ENCODE measurements at places on chromosomes 7 and 10.

DNA sequence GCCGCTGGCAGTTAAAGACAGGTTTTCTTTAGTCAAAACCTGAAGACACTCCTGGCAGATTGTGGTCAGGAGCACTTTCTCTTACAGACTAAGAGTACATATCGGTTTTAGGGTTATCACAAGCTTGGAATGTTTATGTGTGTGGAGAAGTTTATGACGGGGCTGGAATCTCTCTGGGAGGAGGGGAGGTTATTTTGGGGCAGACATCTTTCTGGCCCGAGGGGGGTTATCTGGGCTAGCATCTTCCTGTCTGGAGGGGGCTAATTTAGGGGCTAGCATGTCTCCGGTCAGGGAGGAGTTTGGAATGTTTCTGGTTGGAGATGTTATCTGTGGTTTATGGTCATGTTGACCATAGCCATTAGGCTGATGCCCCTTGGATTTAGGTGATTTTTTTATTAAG lies 141.2 kb upstream of the KIF5B start:
- DNase-seq, result no peak

DNA sequence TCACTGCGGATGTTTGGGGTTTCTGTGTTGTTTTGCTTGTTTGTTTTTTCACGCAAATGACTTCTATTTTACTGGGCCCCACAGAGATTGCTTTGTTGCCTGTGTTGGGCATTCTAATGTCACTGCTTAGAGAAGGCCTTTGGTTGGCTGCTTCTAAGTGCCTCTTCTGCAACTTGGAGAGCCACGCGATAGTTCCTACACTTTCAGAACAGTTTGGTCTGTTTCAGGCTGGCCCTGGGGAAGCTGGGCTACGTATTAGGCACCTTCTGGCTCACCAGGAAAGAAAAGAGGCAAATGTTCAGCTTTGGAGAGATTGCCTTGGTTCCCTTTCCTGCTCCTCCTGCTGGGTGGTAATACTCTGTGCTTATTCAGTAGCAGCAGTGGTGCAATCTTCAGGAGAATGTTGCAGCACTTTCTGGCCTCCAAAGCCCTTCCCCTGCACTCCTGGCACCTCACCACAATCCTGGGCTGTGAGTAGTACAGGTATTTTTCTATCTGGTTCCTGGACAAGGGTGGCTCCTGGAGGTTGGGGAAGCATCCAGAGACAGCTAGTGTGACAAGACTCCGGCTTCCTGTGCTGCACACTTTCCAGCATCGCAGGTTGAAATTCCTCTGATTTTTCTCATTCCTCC lies 1.2 kb downstream of the ANTXRL start:
- no peak for DNase-seq

DNA sequence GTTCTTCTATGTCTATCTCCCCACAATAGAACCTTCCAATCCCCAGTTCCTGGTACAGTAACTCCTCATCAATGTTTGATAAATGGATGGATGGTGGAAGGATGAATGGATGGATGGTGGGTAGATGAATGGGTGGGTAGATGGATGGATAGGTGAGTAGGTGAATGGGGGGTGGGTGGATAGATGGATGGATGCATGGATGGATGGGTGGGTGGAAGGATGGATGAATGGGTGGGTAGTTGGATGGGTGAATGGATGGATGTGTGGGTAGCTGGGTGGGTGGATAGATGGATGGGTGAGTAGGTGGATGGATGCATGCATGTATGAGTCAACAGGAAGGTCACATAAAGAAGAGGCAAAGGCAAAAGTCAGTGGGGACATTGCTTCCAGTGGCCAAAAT lies 116.8 kb downstream of the GRID1 start:
- DNase-seq, result no peak

GRCh38 chr7:84009051-84009450 lies 185.5 kb downstream of the SEMA3A start:
- no peak for DNase-seq

DNA sequence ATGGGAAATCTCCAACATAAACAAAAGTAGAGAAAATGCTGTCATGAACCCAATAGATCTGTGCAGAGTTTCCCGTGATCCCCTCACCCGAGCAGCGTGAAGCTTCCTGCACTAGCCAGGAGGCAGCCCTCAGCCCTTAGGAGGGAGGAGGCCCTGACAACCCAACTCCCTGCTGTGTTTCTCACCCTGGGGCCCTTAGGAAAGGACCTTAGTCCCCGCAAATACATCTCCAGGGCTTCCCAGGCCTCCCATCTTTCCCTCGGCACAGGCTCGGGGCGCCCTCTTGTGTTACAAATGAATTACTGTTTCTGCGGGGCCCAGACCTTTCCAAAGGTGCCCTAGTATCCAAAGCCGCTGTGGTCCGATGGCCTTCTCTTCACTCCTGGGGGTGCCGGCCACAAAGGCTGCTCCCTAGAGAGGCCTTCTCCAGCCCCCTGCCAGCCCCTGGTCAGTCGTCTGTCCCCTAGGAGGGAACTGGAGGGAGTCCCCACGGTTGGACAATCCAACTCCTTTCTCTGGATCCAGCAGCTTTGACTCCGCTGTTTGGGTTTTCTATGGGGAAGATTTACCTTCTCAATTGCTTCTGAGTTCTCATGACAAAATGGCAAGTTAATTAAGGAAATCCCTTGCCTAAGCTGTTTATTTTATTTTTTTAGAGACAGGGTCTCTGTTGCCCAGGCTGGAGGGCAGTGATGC lies 49.9 kb upstream of the SH2B2 start:
- DNase-seq, result no peak

GRCh38 chr10:46198516-46198915 lies 88.3 kb upstream of the ANTXRL start:
- DNase-seq, result no peak

DNA sequence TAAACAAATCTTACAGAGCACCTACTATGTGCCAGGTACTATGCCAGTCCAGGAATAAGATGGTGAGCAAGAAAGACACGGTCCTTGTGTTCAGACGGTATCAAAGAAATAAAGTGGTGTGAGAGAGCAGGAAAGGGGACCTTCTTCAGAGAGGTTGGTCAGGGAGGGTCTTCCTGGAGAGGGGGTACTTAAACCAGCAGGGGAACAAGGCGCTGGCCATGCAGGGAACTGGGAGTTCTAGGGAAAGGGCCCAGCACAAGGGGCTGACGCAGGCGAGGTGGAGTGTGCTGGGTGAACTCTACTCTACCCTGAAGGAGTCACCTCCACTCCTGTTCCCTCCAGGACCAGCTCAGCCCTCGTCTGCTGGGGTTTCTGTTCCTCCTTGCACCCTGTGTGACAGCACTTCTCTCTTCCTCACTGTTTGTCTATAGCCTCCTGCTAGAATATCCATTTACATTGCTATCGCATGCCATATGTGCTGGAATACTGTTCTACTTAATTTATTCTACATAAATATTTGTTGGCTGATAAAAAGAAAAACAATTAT lies 73.5 kb downstream of the AOAH start:
- DNase-seq, result no peak

GRCh38 chr7:139887992-139888481 lies 59.0 kb downstream of the TBXAS1 start:
- no peak for DNase-seq

GRCh38 chr10:3224241-3224640 lies 51.7 kb upstream of the PITRM1 start:
- DNase-seq, result no peak

DNA sequence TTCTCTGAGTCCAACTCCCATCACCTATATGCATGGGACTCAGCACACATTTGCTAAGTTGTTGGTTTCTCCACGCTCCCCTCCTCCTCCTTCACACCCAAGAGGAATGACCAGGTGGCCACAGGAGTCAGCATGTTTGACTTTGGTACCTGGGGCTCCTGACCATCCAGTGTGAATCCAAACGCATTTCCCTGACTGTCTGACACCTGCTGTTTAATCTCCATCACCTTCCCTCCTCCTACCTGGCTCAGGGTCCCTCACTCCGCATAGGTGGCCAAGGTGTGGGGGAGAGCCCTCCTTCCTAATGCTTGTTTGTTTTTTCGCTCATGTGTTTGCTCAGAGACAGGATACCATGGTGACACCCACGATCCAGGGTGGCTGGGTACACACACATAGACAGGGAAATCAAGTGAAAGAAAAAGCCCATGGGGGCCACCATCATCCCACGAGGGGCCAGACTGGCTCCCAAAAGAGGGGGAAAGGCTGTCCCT lies 194.9 kb downstream of the KCNMA1 start:
- DNase-seq, result no peak

DNA sequence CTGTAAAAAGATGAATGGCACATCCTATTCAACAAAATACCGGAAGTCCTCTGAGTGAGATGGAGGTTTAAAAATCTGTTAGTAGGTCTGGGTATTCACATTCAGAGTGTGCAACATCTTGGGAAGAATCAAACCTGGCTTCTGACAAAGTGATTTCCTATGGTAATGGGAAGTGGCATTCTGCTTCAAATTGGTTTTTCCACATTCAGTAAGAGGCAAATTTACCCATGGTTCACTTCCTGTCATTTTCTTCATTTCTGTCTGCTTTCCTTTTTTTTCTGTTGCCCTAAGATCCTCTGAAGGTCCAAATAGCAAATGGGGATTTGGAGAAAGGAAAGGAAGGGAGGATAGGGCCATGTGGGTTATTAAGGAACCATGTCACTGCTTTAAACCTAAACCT lies 218.3 kb downstream of the DOCK4 start:
- no peak for DNase-seq

DNA sequence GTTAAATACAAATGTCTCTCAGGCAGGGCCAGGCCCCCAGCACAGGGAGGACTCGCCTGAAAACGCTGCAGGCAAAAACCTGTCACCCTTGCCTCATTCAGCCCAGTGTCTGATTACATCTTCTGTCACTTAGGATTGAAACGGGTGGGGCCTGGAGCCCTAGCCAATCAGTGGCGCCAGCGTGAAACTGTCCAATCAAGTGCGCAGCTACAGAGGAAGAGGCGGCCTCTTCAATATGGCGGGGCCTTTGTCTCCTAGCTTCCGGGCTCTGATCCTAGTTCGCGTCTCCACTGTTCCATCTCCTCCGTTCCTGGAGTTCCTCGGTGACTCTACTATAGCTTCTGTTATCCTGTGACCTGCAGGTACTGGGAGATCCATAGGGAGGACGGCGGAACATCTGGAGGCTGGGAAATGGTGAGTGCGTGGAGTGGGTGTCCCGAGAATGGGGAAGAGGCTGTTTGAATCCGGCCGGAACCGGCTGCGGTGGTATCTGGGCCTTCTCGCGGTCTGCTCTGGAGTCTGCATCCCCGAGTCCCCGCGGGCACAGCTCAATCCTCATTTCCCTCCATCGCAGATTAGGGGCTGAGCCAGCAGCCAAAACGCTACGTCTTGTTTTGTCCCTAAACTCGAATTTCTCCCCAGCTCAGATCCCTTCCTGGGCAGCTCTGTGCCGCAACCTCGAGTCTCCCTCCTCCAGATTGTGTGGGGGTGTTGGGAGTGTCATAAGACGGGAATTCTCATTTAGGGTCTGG lies at the start of gene ZNF736:
Gene ZNF736, plus strand, starts transcription at position 222 of the 752 bp plus-strand sequence. Its CDS starts 190 bp downstream, at position 412.
- peak; percentile 88 for DNase-seq

GRCh38 chr10:6951732-6952131 lies 371.7 kb upstream of the PRKCQ start:
- DNase-seq, result no peak

DNA sequence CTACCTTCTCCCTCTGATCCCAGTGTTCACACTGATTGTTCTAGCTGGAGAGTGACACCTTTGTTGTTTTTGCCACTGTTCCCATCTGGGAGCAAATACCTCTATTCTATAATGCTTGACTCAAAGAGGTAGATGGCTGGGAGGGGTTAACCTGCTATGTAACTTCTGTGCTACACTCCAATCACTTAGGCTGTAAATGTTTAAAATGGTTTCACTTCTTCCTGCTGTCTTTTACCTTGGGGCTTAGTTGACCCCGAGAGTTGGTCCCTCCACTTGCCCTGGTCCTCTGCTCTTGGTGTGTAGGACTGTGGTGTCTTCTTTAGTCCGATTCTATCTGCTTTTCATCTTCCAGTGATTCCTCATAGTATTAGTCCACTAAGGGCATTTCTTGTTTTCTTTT lies 22.3 kb downstream of the KLHDC10 start:
- no peak for DNase-seq

DNA sequence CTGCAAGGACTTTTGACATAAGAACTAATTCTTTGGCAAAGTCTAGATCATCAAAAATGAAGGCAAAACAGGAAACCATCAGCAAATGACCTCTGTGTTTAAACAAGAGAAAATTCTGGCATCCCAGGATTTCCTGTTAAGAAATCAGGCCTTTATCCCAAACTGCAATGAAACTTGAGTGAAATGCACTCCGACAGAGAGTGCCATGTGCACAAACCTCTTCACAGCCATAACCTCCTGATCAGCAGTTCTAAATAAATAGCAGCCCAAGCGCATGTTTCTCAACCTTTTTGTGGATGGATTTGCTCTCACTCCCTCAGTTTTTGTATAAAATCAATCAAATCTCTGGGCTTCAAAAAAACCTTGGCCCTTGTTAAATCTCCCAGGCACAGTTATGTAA lies 107.7 kb upstream of the EEPD1 start:
- DNase-seq, result no peak

GRCh38 chr10:93259126-93259525 lies 185.4 kb downstream of the CYP26A1 start:
- no peak for DNase-seq

- DNase-seq, result no peak
Measured at GRCh38 chr7:22576612-22577469, 76.9 kb upstream of the STEAP1B start.

- DNase-seq, result no peak
Measured at GRCh38 chr10:33776419-33777070, 442.1 kb upstream of the NRP1 start.

GRCh38 chr7:159112136-159113011 lies 32.3 kb downstream of the VIPR2 start:
- DNase-seq, result no peak

DNA sequence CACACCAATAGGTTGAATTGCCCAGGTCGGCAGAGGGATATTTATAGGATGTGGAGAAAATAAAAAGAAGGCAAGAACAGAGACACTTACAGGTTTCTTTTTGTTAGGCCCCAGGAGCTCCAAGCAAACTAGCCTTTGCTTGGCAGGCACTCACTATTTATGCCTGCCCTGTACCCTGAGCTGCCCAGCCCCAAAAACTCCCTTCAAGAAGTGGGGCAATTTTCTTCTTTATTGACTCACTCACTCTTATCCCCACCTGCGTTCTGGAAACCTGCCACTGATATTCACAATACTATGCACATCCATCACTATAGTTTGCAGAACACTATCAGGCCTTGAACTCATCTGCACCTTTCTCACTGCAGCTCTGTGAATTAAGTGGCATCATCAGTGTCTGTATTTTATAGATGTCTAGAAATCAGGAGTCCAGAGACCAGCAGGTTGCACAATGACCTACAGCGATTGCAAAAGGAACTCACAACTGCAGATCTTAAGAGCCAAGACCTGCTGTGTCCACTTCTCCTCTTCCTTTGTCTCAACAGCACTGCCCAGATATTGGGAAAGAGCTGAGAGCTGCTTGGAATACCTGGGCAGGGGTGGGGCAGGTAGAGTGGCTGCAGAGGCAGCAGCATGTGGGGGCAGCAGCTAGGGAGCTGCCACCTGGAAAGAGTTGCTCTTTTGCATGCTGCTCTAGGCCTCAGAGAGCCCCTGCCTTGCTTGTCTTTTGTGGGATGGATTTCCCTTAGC lies at the start of gene SFTPD:
Gene SFTPD, minus strand, starts transcription at position 130 of the 747 bp plus-strand sequence. CDS start 2,446 bp downstream, outside the sequence.
- DNase-seq, result no peak

DNA sequence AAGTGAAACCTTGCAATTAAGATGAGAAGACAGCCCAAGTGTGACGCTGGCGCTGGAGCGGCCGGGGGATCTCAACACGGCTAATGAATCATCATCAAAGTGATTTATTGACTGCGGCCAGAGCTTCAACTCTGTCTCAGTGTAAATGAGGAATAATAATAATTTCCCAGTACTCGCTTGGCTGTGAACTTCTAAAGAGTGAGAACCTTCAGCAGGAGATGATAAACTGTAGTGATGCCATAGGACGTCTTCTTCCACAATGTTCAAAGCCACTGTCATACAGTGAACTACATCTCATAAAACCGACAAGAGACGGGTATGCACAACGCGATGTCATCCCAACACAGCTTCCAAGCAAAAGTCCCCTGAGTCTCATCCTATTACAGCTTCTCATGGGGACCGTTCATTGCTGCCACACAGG lies 123.6 kb upstream of the NOBOX start:
- no peak for DNase-seq
